ENCODE measurements at places on chromosomes 6 and 20.

DNA sequence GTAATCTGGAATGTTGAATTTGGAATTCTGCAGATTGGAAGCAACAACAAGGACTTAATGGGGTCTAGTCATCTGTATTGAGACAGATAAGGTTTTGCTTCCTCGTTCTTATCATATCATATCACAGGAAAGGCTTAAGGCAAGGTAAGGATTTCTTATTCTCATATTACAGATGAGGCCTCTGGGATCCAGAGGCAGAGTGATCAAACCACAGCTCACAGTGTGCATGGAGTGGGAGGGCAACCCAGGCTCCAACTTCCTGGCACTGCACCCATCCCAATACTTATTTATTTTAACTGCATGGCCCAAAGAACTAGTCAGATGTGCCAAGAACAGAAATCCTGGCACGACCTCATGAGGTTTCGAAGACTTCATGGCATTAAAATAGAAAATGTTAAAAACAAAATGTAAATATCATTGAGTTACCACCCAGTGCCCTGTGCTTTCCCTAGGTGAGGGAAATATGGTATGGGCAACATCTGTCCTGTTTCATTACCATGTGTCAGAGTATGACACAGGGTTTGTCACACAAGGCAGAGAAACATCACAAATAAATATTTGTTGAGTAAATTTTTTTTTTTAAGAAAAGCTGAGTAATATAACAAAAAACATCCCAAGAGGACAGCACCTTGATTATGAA lies 191.9 kb downstream of the ISM1 start:
- DNase-seq = no peak

GRCh38 chr20:23915844-23916243 lies 36.3 kb upstream of the CST5 start:
- DNase-seq = no peak

GRCh38 chr6:166553563-166554271 lies 32.8 kb downstream of the RAMACL start:
- DNase-seq = no peak

GRCh38 chr20:62728028-62728780 lies 19.6 kb downstream of the NTSR1 start:
- no peak for DNase-seq

- no peak for DNase-seq
Observed at GRCh38 chr6:76683985-76684384, 611.5 kb upstream of the IMPG1 start.

DNA sequence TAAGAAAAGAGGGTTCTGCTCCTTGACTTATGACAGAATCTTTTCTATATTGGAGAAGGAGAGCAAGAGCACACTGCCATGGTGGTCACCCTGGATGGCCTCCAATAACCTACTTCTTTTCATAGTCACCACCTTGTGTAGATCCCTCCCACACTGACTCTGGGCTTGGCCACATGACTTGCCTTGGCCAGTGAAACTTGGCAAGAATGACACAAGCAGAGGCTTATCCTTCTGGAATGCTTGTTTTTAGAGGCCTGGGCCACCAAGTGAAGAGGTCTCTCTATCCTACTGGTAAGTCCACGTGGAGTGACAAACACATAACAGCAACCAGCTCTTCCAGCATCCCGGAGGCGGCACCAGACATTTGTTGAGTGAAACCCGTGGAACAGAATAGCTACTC lies 349.4 kb upstream of the JARID2 start:
- no peak for DNase-seq

- DNase-seq = no peak
Observed at GRCh38 chr6:156021746-156022396, 566.2 kb upstream of the NOX3 start.

DNA sequence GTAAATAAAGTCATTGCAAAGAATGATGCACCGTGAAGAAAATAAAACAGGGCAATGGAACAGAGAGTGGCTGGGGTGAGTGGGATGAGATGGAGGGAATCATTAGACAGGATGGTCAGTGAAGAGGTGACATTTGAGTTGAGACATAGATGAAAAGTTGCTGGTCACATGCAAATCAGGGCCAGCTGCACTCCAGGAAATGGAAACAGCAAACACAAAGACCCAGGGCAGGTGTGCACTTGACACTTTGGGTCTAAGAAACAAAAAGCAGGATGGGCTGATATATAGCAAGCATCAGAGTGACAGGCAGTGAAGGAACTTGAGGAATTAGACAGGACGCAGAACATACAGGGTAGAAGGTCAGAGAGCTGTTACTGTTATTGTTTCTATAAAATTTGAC lies 171.5 kb upstream of the RIPOR2 start:
- DNase-seq = peak; percentile 6

DNA sequence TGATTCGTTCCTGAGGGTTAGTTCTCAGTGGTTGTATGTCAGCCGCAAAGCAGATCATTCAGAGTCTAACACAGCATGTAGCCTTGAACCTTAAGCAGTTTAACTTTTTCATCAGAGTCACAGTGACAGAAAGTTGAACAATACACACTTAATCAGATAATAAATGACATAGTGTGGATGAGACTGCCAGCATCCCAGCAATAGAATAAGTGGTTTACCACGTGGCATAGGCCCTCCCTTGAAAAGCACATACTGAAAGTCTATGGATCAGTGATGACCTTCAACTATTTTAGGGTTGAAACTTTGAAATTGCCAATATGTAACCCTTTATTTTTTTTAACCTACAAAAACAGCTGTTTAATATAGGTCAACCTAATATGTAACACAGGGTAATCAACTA lies 265.3 kb downstream of the ARHGAP18 start:
- DNase-seq = no peak

- no peak for DNase-seq
Observed at GRCh38 chr6:23003671-23004467, 434.5 kb downstream of the HDGFL1 start.

- DNase-seq = no peak
Observed at GRCh38 chr6:115976321-115976870, 84.3 kb downstream of the FRK start.

DNA sequence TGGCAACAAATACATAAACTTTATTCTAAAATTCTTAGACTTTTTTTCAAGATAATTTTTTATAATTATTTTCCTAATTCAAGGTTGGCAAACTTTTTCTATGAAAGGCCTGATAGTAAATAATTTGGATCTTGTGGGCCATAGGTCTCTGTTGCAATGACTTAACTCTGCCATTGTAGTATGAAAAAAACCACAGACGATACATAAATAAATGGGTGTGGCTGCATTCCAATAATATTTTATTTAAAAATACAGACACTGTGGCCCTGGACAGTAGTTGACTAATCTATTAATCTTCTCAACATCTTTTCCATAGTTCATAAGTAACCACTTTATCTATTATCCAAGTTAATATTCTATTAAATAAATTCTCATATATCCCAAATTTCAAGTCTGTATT lies 281.1 kb downstream of the SYNE1 start:
- DNase-seq = no peak

DNA sequence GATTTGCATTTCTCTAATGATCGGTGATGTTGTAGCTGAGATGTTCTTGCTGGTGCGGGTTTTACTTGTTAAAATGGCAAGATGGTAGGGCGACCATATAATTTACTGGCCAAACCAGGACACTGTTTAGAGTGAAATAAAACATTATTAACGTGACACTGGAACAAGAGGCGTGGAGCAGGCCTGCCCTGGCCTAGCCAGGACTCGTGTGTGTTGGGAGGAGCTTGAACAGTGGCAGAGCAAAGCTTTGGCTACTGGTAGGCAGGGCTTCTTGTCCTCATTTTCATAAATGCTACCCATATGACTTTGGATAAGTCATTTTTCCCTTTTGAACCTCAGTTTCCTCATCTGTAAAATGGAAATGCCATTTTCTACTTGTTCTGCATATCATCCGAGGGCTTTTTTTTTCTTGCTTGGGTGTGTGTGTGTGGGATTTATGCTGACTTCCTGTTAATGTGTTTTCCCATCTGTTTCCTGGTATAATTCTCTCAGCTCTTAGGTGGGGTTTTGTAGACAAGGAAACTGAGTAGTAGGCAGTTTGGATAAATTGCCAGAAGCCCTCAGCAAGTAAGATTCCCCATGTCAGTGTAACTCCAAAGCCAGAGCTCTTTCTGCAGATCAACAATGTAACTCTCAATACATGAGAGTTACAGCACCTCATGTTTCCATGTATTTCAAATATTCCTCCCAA lies 81.7 kb downstream of the TOX2 start:
- no peak for DNase-seq

GRCh38 chr6:86936834-86937218 lies 502 bp upstream of the HTR1E start:
- DNase-seq = no peak

GRCh38 chr20:38294076-38294591 lies 9.8 kb upstream of the BPI start:
- no peak for DNase-seq

GRCh38 chr6:32937230-32937633 lies 3.6 kb downstream of the HLA-DMB start:
- no peak for DNase-seq

DNA sequence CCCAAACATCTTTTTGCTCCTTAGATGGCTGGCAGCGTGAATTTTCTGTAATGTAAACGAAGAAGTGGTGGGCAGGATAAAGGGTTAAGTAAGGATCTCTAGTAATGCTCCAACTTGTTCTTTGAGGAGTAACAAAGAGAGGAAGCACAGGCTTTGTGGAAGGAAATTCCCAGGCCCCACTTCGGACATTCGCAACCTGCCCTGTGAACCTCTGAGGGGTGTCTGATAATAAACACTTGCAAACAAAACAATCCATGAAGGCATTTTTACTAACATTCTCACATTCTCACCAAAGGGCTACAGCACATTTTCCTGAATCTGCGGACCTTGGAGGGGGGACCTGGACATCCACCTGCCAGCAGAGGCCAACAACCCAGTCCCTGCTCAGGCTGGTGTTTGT lies 25.8 kb upstream of the ADGRF5 start:
- DNase-seq = no peak

DNA sequence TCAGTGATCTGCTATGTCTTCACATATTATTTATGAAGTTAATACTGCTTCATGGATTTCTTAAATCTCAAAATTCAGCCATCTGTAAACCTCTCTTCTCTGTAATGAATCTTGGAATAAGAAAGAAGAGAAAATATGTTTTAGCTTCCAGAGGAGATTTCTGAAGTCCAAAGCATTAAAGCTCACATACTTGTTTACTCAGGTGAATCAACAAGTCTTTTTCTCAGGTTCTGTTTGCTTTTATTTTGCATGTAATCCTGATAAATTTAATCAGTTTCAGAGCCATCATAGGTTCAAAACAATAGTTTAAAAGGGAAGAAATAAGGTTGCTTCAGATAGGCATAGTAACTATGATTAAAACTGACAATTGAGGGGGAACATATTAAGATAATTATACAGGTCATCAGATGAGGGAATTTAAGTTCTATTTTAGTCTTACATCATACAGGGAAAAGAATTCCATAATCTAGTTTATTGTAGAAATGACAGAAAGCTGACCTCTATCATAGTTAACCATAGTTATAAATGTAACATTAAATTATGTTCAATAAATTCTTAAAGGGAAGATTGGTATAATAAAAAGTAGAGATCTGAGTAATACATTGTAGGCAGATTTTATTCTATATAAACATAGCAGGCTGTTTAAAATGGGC lies 716.2 kb downstream of the EYS start:
- no peak for DNase-seq

- DNase-seq = no peak
Observed at GRCh38 chr20:53052380-53052779, 80.2 kb downstream of the TSHZ2 start.

- DNase-seq = no peak
Observed at GRCh38 chr6:168400037-168400436, 40.9 kb upstream of the SMOC2 start.

DNA sequence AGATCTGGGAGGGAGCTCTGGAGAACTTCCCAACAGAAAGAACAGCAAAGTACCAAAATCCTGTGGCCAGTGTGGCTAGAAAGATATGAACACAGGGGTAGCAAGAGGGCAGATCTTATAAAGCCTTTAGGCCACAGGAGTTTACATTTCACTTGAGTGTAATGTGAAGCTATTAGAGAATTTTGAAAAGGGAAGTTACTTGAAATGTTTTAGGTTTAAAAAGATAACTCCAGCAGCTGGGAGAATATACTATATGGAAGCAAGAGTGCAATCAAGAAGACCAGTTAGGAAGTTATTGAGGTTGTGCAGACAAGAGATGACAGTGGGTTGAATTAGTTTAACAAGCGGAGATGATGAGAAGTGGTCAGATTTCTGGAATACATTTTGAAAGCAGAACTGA lies 7.9 kb downstream of the SUPT3H start:
- DNase-seq = no peak

- no peak for DNase-seq
Observed at GRCh38 chr6:116210316-116210715, 43.6 kb downstream of the TSPYL4 start.

DNA sequence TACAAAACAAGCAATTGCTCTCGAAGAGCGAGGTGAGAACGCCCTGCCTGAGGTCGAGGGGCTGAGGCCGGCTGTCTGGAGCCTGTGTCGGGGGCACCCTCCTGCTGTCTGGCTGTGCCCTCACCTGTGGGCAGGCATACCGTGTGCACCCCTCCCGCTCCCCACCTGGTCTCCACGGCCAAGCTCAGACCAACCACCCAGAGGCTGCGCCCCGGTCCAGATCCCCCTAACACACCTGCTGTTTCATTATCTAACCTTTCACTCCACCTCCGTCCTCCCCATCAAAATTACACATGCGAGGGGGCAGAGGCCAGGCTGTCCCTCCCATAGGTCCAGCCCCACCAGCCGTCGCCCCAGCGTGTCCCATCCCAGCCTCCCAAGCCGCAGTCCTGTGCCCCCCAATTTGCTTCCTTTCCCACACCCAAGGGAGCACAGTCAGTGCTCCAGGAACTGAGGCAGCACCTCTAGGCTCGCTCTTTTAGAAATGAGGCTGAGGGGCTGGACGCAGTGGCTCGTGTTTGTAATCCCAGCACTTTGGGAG lies 35.2 kb downstream of the NTSR1 start:
- no peak for DNase-seq

DNA sequence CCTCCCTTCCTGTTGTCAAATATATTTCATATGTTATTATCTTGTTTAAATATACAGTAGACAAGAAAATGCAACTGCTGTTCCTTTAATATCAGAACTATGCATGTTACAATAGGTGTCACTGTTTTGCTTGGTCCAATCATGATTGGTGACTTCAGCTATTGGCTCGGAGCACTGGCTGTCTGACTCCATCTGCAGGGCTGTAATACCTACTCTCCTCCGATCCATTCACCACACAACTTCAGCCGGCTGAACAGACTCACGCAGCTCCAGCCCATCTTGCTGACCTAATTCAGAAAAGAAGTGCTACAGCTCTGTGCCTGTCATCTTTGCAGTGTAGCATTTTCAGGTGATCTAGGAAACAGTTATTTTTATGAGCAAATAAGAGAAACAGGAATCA lies at the start of gene BTBD3:
TSS of gene BTBD3 (plus strand) at position 231 of the 400 bp plus-strand sequence. CDS start 383 bp downstream, outside the sequence.
- no peak for DNase-seq

GRCh38 chr20:58212636-58213035 lies 15.8 kb downstream of the ANKRD60 start:
- DNase-seq = no peak

GRCh38 chr20:60108397-60108796 lies 150.2 kb downstream of the CDH26 start:
- no peak for DNase-seq

DNA sequence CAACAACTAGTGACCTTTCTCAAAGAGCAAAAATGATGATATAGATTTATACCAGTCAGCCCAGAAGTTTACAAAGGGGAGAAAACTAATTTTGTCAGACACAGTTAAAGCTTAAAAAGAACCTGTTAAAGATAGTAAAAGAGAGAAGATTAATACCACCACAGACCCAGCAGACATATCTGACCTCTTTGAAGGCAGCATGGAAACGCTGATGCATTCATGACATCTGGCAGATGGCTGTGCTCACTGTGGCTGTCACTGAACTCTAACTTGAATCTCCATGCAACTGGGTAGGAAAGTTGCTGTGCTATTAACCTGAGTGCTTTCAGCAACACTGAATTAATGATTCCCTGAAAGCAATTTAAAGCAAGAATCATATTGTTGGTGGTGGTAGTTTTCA lies 159.8 kb upstream of the PRDM1 start:
- no peak for DNase-seq

All from GM06990 (cell line).